ENCODE measurements at places on chromosomes 7 and 10. TPM values are rescaled to one million over a fixed set of nuclear protein-coding genes. Genes with fewer than 3 reads are reported as not detected.

GRCh38 chr7:144761493-144761892, 74.4 kb downstream of the TPK1 start:
- DNase-seq = no peak

- no peak for DNase-seq
Observed at GRCh38 chr7:21946222-21946709, 567 bp upstream of the CDCA7L start.

DNA sequence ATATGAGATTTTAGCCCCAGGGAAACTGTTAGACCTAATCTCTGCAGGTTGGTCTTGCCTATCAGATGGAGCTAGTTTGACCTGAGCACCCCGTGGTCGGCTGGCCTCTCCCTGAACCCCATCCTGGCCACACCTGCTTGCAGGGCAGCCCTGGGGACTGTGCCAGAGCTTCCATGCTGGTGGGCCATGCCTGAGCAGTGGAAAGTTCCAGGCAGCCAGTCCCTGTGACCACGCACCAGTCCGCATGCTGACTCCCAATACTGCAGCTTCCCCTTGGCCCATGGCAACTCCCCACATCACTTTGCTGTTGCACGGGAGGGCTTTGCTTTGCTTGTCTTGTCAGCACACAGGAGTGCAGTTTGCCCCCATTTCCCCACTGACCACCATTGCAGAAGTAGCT, 427.8 kb upstream of the SEMA3D start:
- DNase-seq = no peak

GRCh38 chr10:30759423-30759822, 129.9 kb upstream of the LYZL2 start:
- no peak for DNase-seq

- DNase-seq = no peak
Observed at GRCh38 chr10:72414642-72415041, 59.9 kb upstream of the DNAJB12 start.

DNA sequence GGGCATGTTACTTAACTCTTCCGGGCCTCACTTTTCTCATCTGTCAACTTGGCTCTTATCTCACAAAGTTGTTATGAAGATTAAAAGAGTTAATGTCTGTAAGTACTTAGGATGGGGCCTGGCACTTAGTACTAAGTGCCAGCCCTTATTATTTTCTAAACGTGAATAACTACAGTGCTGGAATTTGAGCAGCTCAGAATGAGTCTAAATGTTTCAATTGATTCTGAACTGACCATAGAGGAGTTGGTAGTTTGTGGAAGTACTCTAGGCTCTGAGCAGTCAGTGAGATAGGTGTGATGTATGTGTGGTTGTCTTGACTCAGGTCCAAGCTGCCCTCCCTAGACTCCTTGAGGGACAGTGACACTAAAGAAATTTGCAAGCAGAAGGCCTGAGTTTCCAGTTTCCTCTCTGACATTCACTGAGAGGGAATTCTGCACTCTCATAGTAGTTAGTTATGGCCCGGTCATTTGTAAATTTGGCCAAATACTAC, 18.5 kb upstream of the JAZF1 start:
- DNase-seq = no peak

DNA sequence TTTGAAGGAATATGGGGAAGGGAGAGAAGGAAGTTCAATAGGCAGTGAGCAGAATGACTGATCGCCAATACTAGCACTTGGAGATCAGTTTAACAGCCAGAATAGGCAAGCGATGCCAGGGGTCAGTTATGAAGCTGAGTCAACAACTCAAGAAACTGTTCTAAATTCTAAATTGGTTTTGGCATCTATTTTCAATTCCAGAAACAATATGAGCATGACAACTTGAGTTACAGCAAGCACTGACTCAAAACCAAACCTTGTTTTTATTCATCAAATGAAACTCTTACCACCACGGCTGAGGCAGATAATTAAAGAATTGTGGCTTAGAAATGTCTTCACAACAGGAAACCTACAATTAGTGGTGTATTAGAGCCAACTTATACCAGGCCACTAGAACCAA, 180.5 kb upstream of the ASAH2 start:
- DNase-seq = no peak

DNA sequence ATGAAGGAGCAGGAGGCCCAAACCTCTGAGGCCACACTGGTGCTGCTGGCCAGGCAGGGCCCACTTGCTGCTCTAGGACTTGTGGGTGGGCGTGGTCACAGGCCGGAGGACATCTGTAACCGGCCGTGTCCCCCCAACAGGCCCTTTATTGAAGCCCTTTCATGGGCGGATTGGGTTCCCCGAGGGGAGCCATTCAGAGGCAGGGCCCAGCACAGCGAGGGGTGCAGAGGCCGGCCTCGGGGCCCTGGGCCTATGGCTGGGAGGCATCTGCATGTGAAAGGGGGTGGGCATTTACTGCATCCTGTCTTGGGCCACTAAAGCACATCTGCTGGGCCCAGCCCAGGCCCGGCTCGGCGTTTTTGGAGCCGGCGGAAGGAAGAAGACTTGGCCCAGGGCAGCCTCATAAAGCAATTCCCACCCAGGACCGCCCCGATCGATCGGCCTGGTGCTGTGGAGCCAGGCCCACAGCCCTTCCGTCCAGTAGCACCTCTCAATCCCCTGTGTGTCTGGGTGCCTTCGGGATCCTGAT, 8.4 kb downstream of the LHPP start:
- no peak for DNase-seq

Gene MAT1A
- polyA plus RNA-seq = not detected

- no peak for DNase-seq
Observed at GRCh38 chr7:21448974-21449373, 21.1 kb downstream of the SP4 start.

GRCh38 chr7:32088451-32088881, 18.3 kb upstream of the PDE1C start:
- DNase-seq = no peak

- no peak for DNase-seq
Observed at GRCh38 chr7:151630358-151630757, 110.7 kb upstream of the RHEB start.

DNA sequence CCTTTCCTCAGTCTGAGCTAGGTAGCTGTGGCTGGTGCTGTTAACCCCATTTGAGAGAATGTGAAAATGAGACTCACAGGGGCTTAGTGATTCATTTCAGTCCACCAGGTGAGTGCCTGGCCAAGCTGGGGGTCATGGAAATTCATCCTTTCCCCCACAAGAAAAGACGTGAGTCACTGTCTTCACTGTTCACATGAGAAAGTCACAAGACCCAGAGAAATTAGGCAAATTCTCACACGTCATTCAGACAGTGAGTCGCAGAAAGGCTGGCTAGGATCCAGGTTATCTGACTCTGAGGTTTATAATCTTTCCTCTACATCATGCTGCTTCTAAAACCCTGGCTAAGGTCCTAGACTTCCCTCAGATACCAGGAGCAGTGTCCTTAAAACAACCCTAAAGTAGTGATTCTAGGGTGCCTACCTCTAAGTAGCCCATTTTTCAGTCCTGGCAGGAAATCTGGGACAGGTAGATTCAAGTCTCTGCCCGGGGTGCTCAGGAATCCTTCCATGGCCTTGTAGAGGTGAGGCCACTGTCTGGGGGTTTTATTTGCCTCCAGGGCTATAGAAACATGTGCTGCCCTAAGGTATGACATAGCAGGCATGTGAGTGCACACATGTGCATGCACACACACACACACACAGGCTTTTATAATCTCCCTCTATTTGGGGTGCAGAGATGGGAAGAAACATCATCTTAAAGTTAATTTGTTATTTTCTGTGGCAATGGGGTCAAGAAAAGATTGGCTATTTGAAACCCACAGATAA, 427.9 kb upstream of the CELF2 start:
- DNase-seq = no peak

Gene TFEC
- 0.17 TPM for polyA plus RNA-seq

Gene TRIL
- polyA plus RNA-seq = 0.62 TPM

Gene SFRP5
- polyA plus RNA-seq = 0.69 TPM

Gene GTF2IRD1
- 46.9 TPM for polyA plus RNA-seq

GRCh38 chr10:7738536-7739407, 35.7 kb downstream of the ITIH2 start:
- DNase-seq = no peak

Gene SPDYE5
- polyA plus RNA-seq = 0.01 TPM

Gene CHAT
- polyA plus RNA-seq = not detected

Gene PITX3
- polyA plus RNA-seq = 2.0 TPM

- DNase-seq = no peak
Observed at GRCh38 chr10:31657434-31657872, 271.2 kb downstream of the ARHGAP12 start.

DNA sequence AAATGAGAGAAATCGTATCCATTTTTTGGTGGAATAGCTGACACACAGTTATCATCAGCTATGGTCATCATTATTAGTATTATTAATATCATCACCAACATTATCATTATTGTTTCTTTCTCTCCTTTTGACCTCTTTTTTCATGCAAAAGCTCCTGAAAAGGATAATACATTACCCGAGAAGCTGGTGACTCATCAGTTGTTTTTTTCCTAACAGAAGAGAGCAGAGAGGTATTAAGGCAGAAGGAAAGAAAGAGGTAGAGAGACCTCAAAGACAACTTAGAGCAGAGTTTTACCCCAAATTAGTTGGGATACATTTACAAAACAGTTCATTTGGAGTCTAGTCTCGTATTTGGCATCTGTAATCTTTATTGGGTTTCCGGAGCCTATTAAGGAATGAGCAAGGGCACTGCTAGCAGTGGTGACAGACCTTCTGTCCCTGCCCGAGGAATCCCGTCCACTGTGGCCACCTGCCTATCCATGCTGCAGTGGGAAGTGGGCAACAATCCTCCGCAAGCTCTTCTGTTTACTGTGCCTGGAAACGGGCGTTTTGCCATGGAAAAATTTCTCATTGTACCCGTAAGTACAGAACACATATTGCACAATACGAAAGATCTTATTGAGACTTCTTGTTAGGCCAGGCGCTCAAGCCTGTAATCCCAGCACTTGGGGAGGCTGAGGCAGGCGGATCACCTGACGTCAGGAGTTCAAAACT, 170.0 kb upstream of the MKLN1 start:
- DNase-seq = peak; percentile 80

DNA sequence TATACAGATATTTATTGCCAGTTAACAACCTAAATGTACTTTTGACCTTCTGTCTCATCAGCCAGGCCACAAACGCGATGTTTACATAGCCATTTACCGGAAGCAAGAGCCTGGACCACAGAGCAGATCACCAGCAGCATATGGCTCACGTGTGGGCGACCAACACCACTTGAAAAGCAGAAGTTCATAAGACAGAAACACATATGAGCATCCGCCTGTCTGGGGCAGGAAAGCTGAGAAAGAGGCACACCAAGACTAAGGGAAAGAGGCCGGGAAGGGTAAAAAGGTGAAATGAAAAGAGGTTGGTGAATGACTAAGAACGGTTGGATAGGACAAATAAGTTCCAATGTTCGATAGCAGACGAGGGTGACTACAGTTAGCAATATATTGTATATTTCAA, 1.3 kb downstream of the ABCB1 start:
- no peak for DNase-seq

DNA sequence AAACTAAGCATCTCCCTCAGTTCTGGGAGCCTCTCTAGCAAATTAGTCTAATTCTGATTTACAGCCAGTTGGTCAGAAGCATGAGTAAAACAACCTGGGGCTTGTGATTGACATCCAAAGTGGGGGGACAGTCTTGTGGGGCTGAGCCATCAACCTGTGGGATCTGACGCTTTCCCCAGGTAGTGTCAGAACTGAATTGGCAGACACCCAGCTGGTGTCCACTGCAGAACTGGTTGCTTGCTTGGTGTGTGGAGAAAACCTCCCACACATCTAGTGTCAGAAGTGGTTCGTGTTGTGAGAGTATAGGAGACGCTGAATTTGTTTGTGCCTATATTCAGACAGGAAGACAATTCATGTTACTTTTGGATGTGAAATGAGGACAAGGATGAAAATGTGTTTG, 92.2 kb upstream of the PDCD4 start:
- DNase-seq = no peak

Gene CC2D2B
- 0.15 TPM for polyA plus RNA-seq

- no peak for DNase-seq
Observed at GRCh38 chr10:122362621-122363020, 11.9 kb upstream of the PLEKHA1 start.

- DNase-seq = peak; percentile 50
Observed at GRCh38 chr7:44116087-44116788, 7.1 kb downstream of the POLD2 start.

Gene KAT6B
- polyA plus RNA-seq = 2.1 TPM

DNA sequence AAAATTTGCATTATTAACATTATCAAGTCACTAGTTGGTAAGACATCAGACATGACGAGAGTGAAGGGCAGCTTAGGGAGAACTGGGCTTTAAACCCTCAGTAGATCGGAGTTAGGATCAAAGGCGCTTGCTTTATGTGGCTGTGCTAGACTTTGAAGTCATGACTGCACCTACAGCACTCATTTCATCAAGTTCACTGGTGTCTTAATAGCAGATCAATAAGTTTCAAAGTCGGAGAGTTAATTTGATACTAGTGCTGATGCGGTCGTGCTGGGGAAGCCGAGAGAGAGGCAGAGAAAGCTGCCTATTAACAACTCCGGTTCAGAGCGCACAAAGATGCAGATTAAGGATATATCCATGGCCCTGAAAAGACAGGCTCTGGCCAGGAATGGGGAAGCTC, 172.9 kb downstream of the TCF7L2 start:
- DNase-seq = no peak

DNA sequence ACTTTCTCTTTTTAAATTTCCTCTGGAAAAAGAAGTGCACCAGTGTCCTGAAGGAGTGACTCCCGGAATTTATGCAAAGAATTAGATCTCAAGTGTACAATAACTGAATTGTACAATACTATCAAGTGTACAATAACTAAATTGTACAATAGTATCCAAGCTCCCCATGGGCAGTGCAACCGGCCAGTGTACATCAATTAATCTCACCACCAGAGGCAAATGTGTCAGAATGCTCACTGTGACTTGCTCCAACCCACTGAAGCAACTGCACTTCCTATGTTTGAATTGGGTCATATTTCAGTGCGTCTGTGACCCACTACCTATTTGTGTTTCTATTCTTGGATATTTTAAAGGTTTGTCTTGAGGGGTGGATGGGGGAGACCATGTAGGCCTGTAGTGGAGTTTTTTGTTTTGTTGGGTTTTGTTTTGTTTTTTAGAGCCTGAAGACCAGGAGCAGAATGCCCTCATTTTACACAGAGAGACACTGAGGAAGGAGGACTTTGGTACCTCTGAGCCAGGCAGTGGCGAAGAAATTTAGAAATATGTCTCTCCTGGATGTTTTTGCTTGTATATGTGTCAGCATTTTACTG, 78.5 kb upstream of the CTTNBP2 start:
- DNase-seq = no peak

GRCh38 chr7:55113760-55114540, 95.1 kb downstream of the EGFR start:
- no peak for DNase-seq

DNA sequence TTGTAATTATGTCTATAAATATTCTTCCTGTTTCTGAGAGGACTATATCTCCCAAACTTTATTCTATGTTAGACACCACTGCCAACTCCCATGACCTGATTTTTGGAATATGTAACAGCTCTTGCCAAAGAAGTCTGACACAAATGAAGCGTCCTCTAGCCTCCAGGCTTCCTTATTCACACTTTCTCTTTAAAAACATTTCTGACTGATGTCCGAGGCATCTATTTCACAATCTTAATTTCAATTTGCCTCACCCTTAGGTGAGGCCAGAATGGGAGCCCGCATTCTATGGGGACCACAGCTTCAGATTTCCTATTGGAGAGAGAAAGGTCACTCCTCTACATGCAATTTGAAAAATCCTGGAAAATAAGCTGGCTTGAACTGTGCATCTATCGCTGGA, 873.2 kb downstream of the GATA3 start:
- no peak for DNase-seq

Gene PNLIPRP2
- 0.13 TPM for polyA plus RNA-seq

Data from psoas muscle (tissue), 8 donors.